ENCODE measurements at places on chromosomes 3 and 15.

- no peak for DNase-seq
Observed at GRCh38 chr15:69323893-69324430, 25.2 kb downstream of the PAQR5 start.

- DNase-seq, result no peak
Observed at GRCh38 chr3:8635631-8636030, 9.0 kb downstream of the SSUH2 start.

DNA sequence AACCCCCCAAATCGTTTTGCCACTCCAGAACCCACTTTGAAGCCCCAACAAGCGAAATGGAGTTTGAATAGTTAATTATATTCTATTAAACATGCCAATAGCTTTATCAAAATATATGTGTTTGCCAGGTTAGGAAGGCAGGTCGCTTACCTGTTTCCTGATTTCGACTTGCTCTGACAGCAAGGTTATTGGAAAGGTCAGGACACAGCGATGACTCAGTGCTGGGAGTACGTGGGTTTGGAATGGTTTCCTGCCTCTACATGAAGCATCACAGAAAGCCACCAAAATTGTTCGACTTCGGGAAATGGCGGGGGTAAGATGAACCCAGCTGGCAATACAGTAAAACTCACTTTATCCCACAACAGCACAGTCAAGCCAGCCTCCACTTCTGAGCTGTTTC is 135.6 kb upstream of the ABI3BP start:
- DNase-seq, result no peak

GRCh38 chr3:162072656-162073164 is 576.1 kb downstream of the OTOL1 start:
- no peak for DNase-seq

- no peak for DNase-seq
Observed at GRCh38 chr3:140134231-140134965, 199.4 kb downstream of the CLSTN2 start.

GRCh38 chr3:102057781-102058421 is 208.6 kb downstream of the NFKBIZ start:
- DNase-seq, result no peak

GRCh38 chr15:89506026-89506686 is 9.8 kb upstream of the RHCG start:
- DNase-seq, result no peak

GRCh38 chr15:27238707-27239423 is 267.9 kb downstream of the GABRG3 start:
- no peak for DNase-seq

GRCh38 chr3:107367353-107367752 is 9.9 kb upstream of the CCDC54 start:
- DNase-seq, result no peak

DNA sequence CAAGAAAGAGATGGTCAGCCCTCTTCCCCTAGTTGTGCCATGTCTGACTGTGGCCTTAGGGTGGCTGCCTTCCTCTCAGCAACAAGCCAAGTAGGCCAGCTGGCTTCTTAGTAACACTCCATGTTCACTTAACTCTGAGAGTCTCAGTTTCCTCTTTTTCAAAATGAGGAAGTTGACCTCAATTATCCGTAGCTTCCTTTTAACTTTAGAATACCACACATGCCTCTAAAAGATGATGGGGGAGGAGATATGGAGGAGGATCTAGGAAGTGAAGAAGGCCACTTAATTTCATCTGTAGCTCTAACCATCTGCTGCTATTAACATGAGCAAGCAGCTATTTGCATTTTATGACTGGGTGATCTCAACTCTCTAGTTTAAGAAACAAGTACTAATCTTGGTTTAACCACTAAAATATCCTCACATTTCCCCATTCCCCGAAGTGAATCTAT is 32.9 kb downstream of the CD200R1L start:
- DNase-seq, result no peak

- DNase-seq, result no peak
Observed at GRCh38 chr3:55065331-55065730, 137.5 kb upstream of the LRTM1 start.

- DNase-seq, result peak; percentile 27
Observed at GRCh38 chr15:45457220-45457619, 65.3 kb downstream of the SLC30A4 start.

GRCh38 chr15:70555713-70556112 is 207.6 kb downstream of the UACA start:
- no peak for DNase-seq

GRCh38 chr15:70281261-70281810 is 183.6 kb upstream of the TLE3 start:
- no peak for DNase-seq

- no peak for DNase-seq
Observed at GRCh38 chr3:138355071-138355470, 6.7 kb downstream of the MRAS start.

DNA sequence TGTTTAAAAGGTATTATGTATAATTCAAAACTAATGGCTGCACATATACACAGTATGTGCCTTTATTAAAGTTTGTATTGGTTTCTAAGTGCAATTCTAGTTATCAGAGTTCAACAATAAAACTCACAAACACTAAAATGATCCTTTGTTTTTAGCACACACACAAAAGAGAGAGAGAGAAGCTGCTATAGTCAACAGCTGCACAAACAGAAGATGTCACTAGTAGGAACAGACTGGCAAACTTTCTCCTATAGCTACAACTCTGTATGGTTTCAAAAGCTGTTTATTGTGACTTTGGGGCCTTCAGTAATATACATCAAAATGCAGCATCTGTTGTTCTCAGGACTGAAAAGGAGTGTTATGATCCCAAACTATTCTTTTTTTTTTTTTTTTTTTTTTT is 6.1 kb downstream of the SECISBP2L start:
- no peak for DNase-seq

GRCh38 chr3:9077029-9077428 is 113.8 kb upstream of the RAD18 start:
- DNase-seq, result no peak

GRCh38 chr3:13204177-13204581 is 130.9 kb upstream of the IQSEC1 start:
- DNase-seq, result no peak

DNA sequence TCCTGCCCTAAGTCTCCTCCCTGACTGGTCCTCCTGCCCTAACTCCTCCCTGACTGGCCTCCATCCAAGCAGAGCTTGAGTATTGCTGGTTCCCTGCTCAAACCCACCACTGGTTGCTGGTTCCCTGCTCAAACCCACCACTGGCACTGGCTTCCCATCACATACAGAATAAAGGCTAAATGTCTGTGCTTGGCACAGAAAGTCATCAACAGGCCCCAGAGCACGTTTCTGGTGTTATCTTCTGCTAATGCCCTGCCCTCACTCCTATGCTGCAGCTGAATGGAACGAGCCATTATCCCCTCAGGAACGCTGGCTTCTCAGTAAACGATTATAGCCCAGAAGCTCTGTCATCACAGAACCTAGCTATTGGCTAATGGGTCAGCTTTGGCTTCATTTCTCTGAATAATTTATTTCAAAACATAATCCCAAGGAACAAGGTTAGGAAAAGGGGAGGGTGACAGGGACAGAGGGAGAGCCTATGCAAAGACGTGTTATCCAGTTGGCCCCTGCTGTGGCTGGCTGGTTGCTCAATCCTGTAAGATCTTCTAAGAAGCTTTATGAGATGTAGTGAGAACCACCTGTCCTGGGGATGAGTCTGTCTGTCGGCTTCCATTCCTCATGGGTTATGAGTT is 6.3 kb upstream of the MUC20 start:
- no peak for DNase-seq

GRCh38 chr3:151085227-151085888 is at the start of gene MED12L:
TSS of gene MED12L (plus strand) at chr3:151085664. CDS start at chr3:151086927, 1,263 bp downstream.
- peak; percentile 12 for DNase-seq

GRCh38 chr3:112605285-112605684 is 35.7 kb downstream of the CCDC80 start:
- DNase-seq, result no peak

DNA sequence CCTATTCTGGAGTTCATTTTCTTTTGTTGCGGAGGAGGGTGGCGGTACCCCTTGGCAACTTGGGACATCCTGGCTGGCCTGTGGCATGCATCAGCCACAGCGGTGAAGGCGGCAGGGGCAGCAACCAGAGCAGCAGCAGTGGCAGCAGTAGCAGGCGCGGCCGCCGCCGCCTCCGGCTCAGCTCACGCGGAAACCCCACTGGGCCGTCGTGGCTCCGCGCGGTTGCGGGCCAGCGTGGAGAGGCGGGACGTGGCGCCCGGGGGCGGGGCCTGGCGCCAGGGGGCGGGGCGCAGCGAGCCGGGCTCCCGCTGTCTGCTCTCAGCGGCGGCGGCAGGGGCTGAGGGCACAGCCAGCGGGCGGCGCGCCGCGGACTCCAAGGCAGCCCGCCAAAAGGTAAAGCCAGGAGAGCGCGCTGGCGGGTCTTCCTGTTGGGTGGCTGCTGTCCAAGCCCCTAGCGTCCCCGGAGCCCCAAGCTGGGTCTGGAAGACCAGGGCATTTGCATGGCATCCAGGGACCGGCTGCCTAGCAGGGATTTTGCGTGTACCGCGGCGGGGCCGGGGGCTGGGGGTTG is 334.4 kb upstream of the THRB start:
- no peak for DNase-seq

GRCh38 chr3:46348823-46349482 is 5.0 kb upstream of the CCR2 start:
- DNase-seq, result no peak

- DNase-seq, result no peak
Observed at GRCh38 chr3:52299247-52299878, 11.7 kb downstream of the GLYCTK start.

DNA sequence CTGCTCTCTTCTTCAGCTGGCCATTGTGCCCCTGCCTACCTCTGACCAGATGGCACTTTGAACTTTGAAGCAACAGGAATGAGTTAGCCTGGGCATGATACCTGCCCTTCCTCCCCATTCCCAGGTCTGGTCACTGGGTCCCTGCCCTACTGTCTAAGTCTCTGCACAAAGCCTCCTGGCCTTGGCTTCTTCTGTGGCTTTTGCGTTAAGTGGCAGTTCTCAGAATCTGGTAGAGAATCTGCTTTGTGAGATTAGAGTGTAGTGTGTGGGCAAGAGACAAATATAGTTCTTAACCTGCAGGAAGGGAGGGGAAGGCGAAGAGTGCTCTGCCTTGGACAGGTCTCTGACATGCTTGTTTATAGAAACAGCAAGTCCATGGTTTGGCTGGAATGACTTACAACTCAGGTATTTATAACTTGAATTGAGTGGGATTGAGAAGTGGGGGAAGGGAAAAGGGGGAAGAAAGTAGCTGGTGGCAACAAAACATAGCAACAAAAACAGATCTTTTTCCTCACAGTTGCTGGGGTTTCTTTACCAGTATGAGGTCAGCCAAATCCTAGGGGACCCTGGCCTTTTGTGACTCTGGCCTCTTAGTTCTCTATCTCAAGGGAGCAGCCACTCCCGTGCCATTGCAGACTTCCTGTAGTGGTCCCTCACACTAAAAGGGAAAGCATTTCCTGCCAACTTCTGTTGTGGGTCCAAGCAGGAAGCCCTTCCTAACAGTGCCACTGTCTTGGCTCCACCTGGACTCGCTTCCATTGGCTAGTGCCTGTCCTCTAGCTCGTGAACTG is 16.7 kb downstream of the MAPKBP1 start:
- DNase-seq, result no peak

- DNase-seq, result no peak
Observed at GRCh38 chr3:184186902-184187207, 856 bp downstream of the ABCF3 start.

- DNase-seq, result no peak
Observed at GRCh38 chr3:143608966-143609365, 239.3 kb downstream of the SLC9A9 start.

GRCh38 chr15:44620081-44620480 is 43.4 kb downstream of the SPG11 start:
- DNase-seq, result no peak

- no peak for DNase-seq
Observed at GRCh38 chr3:37970802-37971201, 19.8 kb upstream of the VILL start.

DNA sequence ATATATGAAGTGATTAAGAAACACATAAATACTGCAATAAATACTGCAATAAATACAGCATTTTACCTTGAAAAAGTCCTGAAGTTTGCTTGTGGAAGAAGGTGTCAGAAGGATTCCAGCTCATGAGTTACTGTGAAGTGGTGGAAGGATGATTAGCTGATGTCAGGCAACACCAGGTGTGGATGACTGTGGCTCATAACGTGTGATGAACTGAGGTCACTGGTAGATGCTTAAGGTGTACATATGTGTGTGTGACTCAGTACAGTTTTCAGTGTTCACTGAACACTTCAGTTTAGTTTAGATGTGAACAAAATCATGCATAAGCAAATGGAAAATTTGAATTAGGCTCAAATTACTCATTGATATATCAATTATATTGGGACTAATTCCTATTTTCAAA is 1045.0 kb downstream of the NTRK3 start:
- DNase-seq, result no peak

DNA sequence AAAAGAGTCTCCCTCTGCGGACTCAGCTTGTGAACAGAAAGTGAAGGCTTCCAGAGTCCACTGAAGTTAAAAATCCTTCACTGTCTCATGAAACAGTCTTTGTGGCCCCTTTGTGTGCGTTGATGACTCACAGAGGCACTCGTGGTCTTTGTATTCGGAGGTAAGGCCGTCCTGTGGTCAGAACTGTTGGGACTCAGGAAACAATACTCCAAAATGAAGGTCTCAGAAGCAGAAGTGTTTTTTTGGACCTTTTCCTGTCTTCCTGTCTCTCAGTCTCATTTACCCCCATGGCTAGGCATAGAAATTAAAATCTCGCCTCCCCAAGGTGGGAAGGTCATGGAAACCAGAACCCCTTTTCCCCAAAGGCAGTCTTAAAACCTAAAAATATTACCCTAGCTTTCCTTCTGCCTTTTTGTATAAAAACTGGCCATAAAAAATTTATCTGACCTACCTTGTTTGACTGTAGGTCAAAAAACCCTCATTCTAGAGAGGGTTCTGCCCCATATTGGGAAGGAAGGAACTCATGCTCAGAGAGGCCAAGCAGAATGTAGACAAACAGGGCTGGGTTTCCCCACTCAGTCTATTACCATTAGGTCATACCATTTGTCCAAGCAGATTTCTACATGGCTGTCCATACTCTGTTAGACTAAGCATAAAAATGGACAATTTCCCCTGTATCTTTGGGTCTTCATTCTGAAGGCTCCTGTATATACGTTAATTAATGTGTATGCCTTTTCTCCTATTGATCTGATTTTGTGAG is 19.1 kb upstream of the EPB42 start:
- DNase-seq, result no peak

DNA sequence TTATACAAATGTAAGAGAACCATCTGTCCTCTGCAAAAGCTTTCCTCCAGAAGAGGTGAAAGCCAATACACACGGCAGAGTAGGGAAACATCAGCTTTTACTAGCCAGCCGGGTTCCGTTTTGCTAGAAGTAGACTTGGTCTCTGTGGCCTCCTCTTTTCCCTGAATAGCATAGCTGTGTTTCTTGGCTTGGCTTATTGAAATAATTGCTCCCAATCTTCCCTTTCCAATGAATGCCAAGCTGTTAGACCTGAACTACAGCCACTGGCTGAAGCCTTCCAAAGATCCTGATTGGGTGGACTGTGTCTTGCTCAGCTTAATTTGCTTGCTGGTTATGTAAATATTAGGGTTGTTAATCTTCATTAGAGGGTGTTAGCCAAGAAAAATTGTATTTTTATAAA is 157.8 kb upstream of the ROPN1 start:
- no peak for DNase-seq

Data from effector memory CD4-positive, alpha-beta T cell (primary cell).